T-helper 2 cell treated with Interferon-gamma antibody and Interleukin-4, amounts not matched to agents 5 μg/mL and 100 μg/mL, for 36 hours (primary cell): ENCODE measurements at places on chromosomes 13 and 19.

- DNase-seq: no peak
Measured at GRCh38 chr13:106617561-106617960, 49.6 kb upstream of the ARGLU1 start.

DNA sequence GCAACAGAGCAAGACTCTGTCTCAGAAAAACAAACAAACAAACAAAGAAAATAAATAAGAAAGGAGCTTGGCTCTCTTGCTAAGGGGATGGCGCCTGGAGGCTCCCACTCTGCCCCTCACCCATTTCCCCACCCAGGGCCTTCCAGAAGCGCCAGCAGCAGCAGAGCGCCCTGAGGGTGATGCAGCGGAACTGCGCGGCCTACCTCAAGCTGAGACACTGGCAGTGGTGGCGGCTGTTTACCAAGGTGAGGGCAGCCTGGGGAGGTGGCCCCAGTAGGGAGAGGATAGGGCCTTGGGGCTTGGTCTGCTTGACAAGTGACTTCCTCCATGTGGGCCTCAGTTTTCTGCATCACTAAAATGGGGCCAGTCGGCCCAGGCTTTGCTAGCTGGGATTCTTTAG lies 59.8 kb downstream of the MYH14 start:
- no peak for DNase-seq

DNA sequence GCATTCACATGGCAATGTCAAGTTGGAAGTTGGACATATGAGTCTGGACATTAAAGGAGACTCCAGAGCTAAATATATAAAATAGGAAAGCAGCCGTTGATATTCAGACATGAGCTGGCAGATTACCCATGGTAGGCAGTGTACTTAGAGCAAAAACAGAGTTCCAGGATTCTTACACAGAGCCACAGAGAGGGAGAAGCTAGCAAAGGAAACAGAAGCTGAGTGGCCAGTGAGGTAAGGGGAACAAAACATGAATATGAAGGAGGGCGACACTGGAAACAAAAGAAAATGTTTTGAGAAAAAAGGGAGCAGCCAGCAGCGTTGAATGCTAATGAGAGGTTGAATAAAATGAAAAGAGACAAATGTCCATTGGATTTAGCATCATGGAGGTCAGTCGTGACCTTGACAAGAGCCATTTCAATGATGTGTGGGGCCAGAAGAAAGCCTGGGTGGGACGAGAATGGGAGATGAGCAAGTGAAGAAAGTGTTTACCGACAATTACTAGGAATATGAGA lies 198.4 kb downstream of the POU4F1 start:
- no peak for DNase-seq

DNA sequence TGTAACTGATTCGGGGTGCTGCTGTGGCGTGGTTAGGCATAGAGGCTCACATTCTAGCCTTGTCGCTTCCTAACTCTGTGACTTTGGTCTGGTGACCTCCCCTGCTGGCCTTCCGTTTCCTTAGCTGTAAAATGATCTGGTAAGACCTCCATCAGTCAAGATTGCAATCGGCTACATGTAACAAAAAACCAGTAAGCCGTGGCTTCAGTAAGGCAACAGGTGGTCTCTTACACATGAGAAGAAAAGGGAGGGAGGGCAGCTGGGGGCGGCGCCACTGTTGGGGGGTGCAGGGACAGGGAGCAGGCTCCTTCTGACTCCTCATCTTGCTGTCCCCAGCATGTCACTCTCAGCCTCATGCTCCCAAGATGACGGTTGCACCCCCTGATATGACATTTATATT lies 148.0 kb downstream of the SIPA1L3 start:
- DNase-seq: no peak

GRCh38 chr13:79496188-79496587 lies 15.2 kb downstream of the NDFIP2 start:
- no peak for DNase-seq

- DNase-seq: no peak
Measured at GRCh38 chr13:43787518-43787891, 733 bp upstream of the ENOX1 start.

GRCh38 chr13:67408798-67409197 lies 178.7 kb upstream of the PCDH9 start:
- no peak for DNase-seq

- no peak for DNase-seq
Measured at GRCh38 chr19:29665826-29666577, 741 bp downstream of the PLEKHF1 start.
